NCI-H526 treated with DMSO at 0.1 percent for 48 hours (cell line): ENCODE measurements at places on chromosomes 5 and 9.

DNA sequence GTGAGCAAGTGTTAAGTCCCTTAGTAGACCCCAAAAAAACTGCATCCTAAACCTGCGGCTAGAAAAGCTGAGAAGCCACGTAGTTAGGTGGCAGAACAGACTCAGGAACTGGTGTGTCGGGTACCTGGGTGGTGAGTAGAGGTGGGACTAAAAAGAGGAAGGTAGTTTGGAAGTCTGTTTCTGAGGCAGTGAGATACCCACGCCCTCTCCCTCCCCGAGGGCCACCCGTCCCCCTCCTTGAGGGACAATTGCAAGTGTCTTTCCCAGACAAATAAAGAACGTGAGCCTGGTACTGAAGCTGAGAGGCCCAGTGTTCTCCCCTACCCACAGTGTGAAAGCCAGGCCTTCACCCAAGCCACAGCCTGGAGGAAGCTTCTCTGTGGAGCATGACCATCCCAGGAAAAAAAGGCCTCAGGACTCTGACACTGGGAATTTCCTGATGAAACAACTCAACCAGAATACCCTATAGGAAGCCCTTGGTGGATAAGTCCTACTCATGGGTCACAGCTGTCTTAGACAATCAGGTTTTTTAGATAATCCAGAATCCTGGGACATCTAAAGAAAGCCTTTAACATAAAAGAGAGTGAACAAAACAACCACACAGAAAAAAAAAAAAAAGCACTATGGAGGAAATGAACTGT lies 7.0 kb upstream of the CD74 start:
- no peak for DNase-seq

DNA sequence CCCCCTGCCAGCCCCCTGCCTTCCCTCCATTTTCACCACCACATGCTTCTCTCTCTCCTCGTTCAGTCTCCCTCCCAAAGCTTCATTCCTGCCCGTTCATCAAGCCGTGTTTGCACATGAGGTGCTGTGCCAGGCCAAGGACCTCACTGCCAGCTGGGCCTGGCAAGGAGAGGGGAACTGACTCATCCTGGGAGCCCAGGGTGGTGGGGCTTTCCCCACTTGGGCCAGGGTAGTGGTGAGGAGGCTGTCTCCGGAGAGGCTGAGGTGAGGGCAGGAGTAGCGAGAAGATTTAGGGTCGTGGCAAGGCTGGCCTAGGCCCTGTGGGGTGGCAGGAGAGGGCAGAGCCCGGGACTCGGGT lies 30.4 kb upstream of the NOTCH1 start:
- DNase-seq: no peak

- DNase-seq: no peak
These were observed 39.8 kb upstream of the FUBP3 start for GRCh38 chr9:130539420-130540223.

DNA sequence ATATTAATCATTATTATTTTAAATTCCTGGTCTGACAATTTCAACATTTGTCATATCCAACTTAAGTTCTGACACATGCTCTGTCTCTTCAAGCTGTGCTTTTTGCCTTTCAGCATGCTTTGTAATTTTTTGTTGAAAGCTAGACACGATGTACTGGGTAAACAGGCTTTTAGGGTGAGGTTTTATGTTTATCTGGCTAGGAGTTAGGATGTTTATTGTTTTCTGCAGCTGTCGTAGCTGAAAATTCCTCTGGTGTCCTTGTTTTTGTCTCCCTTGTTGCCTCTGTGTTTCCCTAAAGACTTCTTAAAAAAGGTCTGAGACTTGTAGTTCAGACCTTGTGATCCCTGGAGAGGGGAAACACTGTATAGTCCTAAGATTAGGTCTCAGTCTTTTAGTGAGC lies 20.6 kb downstream of the TUT7 start:
- no peak for DNase-seq

DNA sequence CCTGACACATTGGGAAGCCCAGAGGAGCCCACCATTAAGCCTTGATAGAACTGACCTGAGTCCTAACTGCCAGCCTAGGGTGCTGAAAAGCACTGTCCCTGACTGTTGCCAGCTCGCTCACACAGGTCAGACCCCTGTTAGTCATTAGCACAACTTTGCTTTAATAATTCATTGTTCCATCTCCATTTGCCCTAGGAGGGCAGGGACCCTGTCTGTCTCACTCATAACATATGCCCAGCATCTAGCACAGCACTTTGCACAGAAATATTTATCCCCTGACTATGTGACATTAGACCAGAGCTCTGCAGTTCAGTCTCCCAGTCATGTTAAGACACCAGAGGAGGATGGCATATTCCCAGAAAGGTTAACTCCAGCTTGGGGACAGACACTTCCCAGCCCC lies 61.8 kb upstream of the STXBP1 start:
- no peak for DNase-seq

- no peak for DNase-seq
These were observed 37.1 kb upstream of the TNC start for GRCh38 chr9:115155037-115155436.

DNA sequence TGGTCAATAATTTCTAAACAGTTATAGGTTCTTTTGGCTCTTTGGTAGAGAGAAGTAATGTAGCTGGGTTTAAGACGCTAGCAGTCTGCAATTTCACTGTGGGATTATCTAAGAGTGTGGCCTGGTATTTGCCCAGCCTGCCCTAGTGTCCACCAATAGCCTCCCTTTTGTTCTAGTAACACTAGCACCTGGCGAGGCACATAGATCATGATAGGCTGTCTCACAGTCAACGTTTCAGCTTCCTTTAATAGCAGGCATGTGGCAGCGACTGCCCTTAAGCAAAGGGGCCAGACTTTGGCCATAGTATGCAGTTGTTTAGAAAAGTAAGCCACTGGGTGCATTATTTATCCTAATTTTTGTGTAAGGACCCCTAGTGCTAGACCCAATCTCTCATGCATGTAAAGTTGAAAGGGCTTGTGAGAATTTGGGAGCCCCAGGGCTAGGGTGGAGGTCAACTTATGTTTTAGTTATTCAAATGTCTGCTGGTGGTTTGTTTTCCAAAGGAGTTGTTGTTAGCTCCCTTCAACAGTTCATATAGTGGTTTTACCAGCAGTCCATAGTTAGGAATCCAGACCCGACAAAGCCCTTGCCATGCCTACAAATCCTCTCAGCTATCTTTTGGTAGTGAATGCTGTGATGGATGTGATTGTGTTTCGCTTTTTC lies 274.3 kb downstream of the HTR1A start:
- no peak for DNase-seq

- peak; percentile 52 for DNase-seq
These were observed 935 bp upstream of the ZNF367 start for GRCh38 chr9:96418920-96419690.

DNA sequence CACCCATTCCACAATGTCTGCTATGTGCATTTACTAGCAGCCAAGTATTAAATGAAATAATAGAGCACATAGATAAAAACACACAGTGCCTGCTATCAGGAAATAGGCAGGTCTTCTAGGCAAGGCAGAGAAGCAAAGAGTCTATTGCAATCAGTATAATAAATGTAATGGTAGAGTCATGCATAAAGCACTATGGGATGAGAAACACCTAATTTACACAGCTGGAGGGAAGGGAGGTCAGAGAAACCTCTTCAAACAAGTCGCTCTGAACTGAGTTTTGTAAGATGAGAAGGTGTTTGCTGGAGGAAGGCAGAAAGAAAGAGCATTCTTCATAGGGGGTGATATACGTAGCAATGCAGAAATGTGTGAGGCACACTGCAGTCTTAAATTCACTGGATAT lies 341.0 kb upstream of the DMAC1 start:
- no peak for DNase-seq

GRCh38 chr9:110753731-110754231 lies 85.2 kb downstream of the MUSK start:
- no peak for DNase-seq

GRCh38 chr5:11076945-11077613 lies 316.0 kb upstream of the DAP start:
- DNase-seq: no peak

- no peak for DNase-seq
These were observed 4.2 kb downstream of the KCNIP1 start for GRCh38 chr5:170508036-170508435.

DNA sequence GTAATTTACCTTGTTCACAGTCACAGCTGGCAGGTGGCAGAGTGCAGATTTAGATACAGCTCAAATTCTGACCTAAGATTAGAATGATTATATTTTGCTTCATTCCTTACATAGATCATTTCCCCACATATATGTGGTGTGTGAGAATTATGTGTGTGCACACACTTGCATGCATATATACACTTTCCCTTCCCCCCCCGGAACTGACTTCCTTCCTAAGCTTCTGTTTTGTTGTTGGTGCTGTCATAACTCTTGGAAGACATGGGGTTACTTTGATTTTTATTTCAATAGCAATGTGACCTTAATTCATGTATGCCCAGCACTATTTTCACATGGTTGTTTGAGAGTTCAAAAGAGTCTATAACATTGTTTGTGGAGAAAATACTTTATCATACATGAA lies 112.8 kb downstream of the CMYA5 start:
- DNase-seq: no peak

DNA sequence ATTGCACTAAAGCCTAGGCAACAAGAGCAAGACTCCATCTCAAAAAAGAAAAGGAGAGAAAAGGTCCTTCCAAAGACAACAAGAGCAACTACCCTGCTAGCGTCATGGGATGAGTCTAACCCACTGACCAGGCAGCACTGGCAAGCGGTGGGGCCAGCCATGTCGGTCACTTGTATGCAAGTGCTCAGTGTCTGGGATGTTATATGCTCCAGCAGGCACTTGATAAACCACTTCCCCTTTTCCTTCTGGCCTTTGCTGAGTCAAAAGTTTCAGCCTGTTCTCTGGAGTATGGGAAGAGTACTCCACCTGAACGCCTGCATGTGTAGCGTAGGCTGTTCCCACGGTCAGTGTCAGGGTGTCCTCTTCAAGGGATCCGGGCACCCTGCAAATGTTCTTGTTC lies 9.2 kb upstream of the MXD3 start:
- DNase-seq: no peak

GRCh38 chr5:123122273-123122672 lies 33.2 kb downstream of the PRDM6 start:
- no peak for DNase-seq

- DNase-seq: no peak
These were observed 21.7 kb upstream of the HOMER1 start for GRCh38 chr5:79535477-79536192.

GRCh38 chr5:119168401-119168800 lies 97.5 kb downstream of the DMXL1 start:
- DNase-seq: no peak

- no peak for DNase-seq
These were observed 77.1 kb downstream of the GOLPH3 start for GRCh38 chr5:32096891-32097595.

DNA sequence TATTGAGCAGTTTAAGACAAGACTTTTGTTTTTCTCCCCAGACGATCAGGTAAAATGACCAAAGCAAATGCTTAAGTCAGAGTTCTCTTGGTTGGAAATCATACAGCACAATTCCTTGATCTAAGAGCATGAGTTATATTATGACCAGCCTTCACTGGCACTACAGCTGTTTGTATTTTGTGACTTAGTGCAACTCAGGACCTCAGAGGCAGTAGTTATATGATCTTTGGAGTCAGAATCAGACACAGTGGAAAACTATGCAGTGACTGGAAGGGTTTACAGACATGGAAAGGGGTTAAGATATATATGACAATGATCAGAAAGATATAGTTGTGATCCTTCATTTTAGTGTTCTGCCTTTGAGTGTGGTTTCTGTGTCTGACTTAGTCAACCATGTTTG lies 24.3 kb downstream of the RAD23B start:
- DNase-seq: no peak

DNA sequence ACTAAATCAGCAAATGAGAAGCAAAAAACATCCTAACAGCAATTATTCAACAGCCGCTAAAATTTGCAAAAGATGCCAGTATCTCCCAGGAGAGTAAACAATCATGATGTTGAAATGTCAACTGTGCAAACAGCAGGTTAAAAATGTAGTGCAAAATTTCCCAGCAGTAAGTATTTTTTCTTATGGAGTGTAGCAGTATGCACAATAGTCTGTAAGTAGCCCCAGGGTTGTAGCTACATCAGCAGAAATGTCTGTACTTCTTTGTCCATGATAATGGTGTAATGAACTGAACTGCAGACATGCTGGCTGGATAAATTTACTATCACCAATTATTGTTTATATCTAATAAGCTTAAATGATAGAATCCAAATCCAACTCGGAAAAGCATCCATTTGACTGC lies 31.4 kb downstream of the GRIN3A start:
- DNase-seq: no peak

- DNase-seq: no peak
These were observed 80.7 kb downstream of the PRRT1B start for GRCh38 chr9:131625790-131626670.

GRCh38 chr9:111904026-111904425 lies 7.4 kb downstream of the UGCG start:
- DNase-seq: no peak

DNA sequence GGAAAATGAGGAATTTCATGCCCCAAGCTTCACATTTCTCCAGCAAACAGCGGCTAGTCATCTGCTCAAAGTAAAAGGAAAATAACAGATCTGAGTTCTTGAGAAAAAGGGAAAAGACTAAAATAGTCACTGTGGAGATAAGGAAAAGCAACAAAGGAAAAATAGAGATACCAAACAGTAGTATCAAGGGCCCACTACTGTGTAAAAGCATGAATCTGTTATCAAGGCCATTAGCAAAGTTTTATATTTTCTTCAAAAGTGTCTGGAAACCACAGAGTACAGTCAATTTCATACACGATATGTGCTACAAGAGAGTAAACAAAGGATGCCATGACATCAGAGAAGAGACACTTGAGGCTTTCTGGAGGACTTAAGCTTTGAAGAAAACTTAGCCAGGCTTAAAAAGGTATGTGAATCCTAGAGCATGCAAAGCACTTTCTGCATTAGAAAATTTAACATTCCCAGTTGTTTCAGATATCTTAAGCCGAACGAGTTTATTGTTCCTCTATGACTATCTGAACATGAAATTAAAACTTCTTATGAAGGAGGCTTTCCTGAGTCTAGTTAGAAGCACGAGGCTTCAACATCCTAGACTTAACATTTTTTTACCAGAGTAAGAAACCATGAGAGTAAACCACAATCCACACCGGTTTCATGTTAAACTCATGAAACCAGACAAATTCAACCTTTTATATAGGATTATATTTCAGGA lies 1.2 kb downstream of the TTC33 start:
- DNase-seq: no peak

- DNase-seq: no peak
These were observed 15.1 kb downstream of the TEK start for GRCh38 chr9:27124151-27124550.

DNA sequence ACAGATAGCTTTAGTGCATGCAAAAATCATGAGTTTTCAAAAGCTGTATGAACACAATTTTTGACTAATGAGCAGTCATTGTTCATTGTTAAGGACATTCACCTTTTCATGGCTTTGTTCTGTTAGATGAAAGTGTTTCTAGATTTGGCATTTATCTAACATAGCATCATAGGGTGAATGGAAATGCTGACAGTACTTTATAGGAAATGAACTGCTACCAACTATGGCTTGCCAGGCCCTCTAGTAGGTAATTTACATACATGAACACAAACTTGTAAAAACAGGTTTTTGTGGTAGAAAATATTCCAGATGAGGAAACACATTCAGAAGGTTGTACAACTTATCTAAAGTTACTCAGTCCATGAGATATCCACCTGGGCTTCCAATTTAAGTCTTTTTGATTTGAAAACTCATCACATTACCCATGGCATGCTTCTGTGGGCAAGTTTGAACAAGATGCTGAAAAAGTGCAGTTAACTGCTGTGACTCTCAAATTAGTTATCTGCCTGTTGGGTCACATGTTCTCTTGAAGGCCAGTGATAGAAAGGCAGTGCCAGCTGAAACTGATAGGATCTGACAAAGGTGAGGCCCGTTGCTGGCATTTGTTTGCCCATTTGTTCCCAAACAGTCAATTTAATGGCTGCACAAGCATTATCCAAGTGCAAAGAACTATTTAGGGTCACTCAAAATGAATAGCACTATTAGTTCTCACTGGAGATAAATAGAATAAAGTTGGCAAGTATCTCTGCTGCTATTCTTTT lies 399.1 kb downstream of the MAN2A1 start:
- DNase-seq: no peak
